ENCODE measurements at places on chromosomes 1 and 21.

DNA sequence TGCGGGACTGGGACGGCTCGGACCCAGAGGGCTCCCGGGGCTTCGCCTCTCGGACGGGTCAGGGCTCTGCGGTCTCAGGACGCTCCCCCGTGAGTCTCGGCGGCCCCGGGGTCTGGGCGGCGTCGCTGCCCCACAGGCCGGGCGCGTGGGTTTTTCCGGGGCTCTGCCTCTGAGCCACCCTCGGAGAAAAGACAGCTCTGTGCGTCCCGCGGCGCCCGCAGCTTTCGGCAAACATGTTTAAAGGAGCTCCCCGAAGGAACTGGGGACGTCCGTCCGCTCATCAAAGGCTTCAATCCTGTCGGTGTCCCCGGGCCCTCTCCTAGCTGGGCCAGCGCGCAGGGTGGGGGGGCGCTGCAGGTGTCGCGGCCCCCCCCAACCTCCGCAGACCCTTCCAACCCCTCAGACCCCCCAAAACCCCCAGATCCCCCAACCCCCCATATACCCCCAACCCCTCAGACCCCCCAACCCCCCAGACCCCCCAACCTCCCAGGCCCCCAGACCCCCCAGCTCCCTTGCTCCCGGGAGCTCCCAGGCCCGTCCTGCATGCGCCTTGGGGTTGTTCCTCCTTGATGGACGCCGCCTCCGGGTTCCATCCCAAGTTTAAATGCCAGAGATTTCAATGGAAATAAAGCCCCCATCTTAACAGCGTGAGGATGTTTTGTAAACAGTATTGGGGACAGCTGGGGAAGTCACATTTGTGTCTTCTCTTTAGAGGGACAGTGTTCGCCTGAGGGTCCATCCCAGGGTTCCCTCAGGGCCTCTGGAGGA, 996 bp upstream of the C1orf159 start:
- DNase-seq = peak; percentile 33

DNA sequence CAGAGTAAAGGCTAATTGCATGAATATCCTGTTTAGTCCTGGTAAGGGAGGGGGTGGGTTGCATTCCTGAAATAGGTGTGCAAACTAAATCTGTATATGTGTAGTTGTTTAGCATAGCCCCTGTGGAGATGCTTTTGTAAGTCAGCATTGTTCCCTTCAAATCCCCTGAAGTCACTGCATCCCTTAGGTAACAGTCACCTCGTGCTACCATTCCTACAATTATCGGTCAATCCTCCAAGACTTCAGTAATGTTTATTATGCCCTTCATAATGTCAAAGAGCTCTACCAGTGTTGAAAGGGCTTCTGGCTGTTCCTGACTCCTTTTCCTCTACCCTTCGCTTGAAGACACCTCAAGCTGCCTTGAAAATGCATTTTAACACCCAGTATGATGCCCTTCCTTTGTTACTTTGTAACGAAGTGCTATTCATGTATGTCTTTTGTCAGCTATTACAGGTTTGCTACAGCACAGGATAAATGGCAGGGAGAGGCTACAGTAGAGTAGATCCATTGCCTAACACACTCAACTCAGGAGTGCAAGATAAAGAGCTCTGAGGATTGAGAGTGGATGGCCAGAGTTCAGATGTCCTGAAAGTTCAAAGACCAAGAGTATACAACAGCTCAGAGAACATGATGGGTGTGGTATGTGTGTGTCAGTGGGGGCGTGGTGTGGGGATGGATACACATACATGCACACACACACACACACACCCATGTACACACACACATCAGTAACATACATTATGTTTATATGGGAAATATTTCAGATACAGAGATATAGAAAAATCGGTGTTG, 27.4 kb upstream of the FOXD3 start:
- no peak for DNase-seq

- peak; percentile 48 for DNase-seq
Measured at GRCh38 chr1:53681977-53682685, 56.8 kb downstream of the GLIS1 start.

DNA sequence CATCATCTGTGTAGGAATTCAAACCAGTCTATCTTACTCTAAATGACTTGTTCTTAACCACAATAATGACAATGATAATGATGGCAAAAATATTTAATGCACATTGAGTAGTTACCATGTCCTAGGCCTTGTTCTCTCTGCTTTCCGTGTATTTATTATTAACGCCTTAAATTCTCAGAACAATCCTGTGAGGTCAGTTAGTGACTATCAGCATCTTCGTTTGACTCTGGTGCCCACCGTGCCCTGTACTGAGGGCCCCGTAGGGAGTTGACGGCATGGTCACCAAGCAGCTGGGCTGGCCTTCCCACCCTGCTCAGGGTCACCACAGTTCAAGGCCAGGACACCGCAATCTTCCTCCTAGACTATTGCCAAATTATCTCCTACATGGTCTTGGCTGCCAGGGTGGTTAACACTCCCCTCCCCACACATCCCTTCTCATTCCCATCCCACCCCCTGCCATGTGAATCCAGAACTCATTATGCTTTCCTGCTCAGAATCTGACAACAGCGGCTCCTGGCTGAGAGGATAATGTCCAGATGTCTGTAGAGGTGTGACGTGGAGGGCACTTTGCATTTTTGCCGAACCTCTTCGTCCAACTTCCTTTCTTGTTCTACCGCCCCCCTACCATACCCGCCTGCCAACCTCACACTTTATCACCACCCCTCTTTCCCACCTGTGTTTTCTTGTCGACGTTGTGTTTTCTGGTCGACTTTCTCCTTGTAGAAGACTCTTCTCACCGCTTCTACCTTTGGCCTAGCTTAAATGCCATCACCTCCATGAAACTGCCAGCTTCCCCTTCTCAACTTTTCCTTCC, 33.4 kb downstream of the IGFN1 start:
- no peak for DNase-seq

DNA sequence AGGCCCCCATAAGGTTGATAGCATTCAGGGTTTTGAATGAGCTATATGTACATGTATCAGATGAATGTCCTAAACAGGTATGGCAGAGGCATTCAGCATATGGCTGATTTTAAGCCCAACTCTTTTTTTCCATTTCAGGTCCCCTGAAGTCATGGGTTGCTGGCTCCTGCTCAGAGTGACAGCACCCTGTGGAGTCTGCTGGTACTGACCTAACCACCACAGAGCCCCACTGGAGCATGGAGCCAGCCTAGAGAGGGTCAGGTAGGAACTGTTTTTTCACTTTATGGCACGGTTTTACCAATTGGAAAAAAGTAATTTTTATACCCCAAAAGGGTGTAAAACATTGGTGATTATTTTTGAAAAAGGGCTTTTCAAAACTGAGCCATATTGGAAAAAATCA, 82.5 kb upstream of the MPC2 start:
- no peak for DNase-seq

- no peak for DNase-seq
Measured at GRCh38 chr21:33261635-33262034, 4.5 kb upstream of the IL10RB start.

DNA sequence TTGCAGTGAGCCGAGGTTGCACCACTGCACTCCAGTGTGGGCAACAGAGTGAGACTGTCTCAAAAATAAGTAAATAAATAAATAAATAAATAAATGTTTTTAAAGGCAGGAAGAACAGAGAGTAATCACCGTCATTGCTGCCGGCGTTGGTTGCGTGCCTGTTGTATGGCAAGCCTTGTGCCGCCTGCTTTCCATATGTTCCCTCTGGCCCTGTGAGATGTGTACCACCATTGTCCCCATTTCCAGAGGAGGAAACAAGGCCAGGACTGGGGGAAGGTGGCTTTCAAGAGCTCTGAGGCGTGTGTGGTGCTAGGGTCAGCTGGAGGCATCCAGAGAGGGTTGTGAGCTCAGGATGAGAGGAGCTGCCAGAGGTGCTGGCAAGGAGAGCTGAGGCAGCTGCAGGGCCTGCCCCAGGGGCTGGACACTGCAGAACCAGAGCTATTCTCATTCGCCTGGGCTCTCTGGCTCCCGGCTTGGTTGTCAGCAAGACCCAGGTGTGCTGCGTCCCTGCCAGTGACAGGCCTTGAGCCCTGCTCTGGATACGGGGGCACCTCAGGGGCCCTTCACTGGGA, 5.2 kb upstream of the MARCKSL1 start:
- DNase-seq = no peak

DNA sequence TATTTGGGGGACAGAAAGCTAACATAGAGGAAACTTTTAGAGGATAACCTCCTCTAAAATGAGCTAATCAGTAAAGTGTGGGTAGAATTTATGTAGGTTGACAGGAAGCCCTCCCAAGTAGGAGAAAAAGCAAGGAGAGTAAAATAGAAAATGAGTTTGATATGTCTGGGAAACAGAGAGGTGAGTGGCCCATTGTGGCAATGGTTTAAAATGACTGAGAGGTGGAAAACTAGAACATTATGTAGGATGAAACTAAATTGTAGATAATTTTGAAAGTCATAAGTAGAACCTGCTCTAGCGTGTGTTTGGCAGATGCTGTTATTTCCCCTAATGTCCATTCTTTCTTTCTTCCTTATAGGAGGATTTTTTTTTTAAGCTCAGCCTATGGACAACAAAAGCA, 8.5 kb upstream of the LPGAT1 start:
- DNase-seq = no peak

DNA sequence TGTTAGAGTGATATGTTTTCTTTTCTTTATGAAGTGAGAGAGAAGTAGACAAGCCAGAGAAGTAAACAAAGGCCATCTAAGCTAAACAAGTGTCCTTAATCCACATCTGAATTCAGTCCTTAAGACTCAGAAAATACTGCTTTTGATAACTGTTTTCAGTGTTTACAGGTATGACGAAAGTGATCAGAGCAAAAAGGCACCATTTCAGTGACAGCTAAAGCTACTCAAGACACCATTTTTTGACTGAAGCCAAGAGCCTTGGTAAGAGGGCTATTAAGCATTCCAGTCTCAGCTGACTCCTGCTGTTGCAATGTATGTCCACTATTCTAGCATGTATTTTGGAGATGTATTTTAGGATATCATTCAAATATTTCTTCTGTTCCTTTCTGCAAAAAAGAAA, 4.1 kb downstream of the KMO start:
- no peak for DNase-seq

GRCh38 chr1:67316918-67317317, 9.2 kb downstream of the IL12RB2 start:
- no peak for DNase-seq
